ENCODE measurements at places on chromosomes 16 and 17.
A peak's percentile ranks its signal among the peaks of the same experiment; 100 is the strongest.

DNA sequence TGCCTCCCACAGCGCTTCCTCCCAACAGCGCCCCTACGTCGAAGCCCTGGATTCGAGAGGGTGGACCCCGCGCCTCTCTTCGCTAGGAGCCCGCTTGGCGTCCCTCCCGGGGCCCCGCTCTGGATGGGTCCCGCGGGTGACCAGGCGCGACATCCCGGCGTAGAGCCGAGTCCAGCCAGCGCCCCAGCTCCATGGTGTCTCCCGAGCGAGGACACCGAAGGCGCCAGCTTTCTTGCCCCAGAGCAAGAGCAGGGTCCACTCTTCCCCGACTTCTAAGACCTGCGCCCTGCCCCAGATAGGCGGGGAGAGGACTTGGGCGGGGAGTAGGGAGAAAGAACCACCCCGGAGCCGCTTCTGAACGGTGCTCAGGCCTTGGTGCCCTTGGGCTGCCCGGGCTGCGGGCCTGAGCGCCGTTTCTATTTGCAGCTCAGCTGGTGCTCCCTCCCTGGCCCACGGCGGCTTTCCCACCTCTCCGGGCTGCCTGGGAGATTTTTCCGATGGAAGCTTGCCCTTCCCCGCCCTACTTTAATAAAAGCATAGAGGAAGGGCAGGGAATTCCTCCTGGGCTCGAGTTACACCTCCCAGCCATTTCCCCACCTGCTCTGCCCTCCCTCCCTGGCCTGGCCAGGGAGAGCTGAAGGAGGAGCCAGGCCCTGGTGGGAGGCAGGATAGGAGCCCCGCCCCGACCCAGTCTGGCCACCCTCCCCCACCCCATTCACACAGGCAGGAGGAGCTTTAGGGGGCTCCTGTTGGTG is 1.8 kb downstream of the MMP15 start:
- no peak for DNase-seq

DNA sequence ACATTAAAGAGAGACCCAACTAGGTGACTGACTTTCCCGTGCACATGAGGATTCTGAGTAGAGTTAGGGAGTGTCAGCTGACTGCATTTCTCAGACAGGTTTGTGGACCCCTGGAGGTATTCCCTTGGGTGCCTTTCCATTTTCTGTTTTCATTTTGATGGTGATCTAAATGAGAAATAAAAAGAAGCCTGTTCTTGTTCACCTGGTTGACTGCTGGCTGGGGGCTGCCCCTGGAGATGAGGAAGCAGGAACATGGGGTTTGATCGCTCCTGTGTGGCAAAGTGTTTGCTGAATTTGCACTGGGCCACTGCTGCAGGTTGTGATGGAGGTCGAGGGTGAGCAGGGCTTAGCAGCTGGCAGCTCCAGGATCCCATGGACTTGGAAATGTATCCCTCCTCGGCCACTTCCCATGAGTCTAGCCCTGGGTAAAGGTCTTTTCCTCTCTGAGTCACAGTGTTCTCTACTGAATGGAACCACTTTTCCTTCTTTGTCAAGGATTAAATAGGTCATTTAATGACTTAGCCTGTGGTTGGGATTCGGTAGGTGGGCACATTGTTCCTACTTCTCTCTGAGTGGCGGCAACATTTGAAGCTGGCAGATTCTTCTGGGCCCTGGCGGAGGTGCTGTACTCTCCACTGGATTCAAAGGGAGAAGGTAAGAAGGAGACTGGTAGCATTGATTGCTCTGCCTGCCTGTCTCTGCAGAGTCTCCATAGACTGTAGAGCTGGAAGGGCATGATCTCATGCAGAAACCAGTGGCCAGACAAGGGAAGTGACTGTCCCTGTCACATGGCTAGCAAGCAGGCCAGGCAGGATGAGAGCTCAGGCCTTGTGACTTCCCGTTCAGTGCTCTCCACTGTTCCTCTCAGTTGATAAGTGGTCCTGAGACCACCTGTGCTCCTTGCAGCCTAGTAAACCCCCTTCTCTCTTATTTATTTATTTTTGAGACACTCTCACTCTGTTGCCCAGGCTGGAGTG is 17.9 kb downstream of the SNX29 start:
- DNase-seq: peak; percentile 31

DNA sequence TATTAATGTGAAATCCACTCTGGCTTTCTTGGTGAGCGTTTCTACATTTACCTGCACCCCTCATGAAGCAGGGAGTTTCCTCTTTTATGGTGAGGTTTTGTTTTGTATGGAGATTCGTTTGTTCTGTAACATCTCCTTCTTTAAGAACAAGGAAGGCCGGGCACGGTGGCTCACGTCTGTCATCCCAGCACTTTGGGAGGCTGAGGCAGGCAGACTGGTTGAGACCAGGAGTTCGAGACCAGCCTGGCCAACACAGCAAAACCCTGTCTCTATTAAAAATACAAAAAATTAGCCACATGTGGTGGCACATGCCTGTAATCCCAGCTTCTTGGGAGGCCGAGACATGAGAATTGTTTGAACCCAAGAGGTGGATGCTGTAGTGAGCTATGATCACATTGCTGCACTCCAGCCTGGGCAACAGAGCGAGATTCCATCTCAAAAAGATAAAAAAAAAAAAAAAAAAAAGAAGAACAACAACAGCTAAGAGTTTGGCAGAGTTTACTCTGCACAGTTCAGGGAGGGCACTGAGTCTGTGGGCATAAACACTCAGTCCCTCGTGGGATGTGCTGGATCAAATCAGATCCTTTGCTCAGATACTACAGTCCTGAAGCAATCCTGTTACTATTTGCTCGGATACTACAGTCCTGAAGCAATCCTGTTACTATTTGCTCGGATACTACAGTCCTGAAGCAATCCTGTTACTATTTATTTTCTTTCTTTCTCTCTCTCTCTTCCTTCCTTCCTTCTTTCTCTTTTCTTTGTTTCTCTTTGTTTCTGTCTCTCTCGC is 28.9 kb downstream of the ADCY9 start:
- DNase-seq: no peak

GRCh38 chr17:73272906-73273218 is 11.2 kb upstream of the CPSF4L start:
- DNase-seq: no peak

GRCh38 chr17:13385481-13385911 is 216.2 kb downstream of the HS3ST3A1 start:
- peak; percentile 13 for DNase-seq

Data from HFFc6 (cell line).